NCI-H2029 treated with DMSO at 0.1 percent for 48 hours (cell line): ENCODE measurements at places on chromosomes 16 and 17.

DNA sequence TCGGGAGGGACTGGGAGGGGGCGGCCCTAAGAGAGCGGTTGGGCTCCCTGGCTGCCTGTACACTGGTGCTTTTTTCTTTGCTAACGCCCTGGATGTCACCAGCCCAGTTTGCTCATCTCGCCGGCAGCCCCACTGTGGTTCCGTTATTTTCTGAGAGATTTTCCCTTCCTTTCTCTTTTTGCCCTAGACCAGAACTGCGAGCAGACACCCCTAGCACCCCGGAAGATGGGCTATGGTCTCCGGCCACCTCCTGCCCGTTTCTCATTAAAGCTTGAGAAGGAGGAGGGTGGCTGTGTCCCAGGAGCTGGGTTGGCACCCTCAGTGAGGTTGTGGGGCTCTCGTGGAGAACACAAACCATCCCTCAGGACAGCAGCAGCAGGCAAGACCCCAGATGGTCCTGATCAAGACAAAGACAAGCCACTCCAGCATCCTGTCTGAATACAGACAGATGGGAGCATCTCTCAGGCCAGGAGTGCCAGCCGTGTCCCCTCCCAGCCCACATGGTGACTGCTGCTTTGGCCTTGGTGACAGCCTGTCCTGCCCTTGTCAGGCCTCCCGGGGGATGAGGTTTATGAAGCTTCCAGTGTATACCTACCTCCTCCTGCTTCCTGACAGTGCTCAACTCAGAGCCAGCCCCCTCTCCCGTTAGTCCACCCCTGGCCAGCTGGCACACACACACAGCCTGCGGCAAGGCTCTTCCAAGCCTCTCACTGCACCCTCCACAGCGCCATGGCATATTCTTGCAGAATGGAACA is 77.2 kb downstream of the KCNJ12 start:
- no peak for DNase-seq

DNA sequence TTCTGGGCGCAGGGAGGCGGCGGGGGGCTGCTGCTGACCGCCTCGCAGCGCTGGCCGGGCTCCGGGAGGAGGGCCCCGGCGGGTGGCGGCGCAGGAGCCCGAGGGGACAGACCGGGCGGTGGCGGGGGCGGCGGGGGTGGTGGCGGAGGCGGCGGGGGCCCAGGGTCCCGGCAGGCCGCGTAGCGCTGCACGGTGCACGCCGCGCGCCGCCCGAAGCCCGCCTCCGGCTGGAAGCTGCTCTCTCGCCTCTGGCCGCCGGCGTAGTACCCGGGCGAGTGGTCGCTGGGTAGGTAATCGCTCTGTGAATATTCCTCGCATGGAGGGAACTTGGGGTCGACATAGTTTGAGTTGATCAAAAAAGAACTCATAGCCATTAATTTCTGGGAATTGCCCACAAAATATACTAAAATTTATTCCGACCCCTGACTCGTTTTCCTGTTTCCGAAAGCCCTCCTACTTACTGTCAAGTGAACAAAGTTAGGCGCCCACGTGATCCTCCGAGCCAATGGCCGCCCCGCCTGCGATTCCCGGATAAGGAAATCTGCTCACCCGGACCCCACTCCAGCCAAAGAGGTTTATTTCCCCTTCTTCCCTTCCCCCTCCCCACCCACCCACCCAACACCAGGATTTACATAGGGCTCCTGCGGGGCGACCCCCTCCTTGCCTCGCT is at the start of gene HOXB4:
TSS of gene HOXB4 (minus strand) at position 405 of the 670 bp plus-strand sequence. CDS start at position 374, 31 bp downstream.
- DNase-seq, result peak; percentile 71

DNA sequence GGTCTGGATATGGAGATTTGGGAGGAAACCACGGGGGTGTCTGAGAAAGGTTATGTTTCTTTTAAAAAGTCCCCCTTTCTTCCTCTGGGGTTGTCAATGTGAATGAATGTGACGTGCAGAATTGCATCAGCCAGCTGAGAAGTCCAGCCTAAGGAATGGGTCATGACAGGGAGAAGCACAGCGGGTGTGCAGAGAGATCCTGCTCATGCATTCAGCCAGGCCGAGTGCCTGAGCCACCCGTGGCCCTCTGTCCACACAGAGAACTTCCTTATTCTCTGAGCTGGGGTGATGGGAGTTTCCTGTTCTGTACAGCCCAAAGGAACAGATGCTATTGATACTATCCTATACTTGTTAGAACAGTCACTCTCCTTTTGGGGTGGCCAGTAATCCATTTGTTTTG is 117.9 kb downstream of the CPPED1 start:
- DNase-seq, result no peak

GRCh38 chr17:81035521-81036196 is 708 bp downstream of the BAIAP2 start:
- no peak for DNase-seq

DNA sequence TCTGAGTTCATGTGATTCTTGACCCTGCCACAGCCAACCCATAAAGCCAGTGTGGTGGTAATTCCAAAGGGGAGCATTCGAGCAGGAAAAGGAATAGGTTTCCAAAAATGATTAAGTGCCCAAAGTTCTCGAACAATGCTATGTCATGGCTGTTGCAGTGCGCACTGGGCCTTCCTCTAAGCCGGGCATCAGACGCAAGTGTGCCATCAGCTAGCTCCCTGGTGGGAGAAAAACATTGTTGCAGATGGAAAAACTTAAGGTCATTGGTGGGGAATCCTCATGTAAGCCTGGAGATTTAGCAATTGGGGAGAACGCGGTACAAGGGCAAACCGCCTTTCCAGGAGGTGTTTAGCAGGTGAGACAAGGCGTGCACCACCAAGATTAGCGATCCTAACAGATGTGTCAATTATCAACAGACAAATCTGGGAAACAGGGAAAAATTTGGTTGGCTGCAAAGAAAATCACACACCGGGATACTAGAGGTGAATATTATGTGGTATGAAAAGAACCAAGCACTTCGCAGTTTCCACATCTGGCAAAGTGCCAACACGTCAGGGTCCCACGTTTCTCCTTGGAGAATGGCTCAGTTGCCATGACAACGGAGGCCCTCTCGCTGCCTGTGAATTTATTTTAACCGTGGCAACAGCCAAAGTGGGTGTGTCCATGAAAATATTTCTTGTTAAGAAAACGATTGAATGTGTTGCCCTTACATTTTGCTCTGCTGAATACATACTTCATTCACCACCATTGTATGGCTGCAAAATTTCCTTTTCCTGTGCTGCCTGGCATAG is 118.5 kb upstream of the CACNG5 start:
- DNase-seq, result no peak

DNA sequence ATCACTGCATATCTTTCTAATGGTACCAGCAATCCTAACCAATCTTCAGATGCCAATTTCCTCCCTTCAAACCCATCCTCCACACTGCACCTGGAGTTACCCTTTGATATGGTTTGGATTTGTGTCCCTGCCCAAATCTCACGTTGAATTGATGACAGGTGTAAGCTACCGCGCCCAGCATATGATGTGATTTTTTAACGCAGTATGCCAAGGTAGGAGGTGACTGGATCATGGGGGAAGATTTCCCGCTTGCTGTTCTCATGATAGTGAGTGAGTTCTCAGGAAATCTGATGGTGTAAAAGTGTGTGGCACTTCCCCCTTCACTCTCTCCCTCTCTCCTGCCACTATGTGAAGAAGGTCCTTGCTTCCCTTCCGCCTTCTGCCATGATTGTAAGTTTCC is 57.0 kb downstream of the TOX3 start:
- no peak for DNase-seq

- DNase-seq, result no peak
These were observed 787 bp downstream of the ZFPM1 start for GRCh38 chr16:88453611-88454522.

- DNase-seq, result no peak
These were observed 1.9 kb downstream of the PRKCB start for GRCh38 chr16:23837553-23838308.

- DNase-seq, result no peak
These were observed 204.2 kb upstream of the FOXF1 start for GRCh38 chr16:86306011-86306644.

GRCh38 chr17:44309472-44309871 is 1.1 kb downstream of the RUNDC3A start:
- no peak for DNase-seq
